ENCODE measurements at places on chromosomes 13 and 19.

GRCh38 chr19:53519446-53519845 lies 18.5 kb upstream of the ZNF331 start:
- no peak for DNase-seq

- no peak for DNase-seq
These were observed 1314.6 kb downstream of the EFNB2 start for GRCh38 chr13:105220881-105221280.

DNA sequence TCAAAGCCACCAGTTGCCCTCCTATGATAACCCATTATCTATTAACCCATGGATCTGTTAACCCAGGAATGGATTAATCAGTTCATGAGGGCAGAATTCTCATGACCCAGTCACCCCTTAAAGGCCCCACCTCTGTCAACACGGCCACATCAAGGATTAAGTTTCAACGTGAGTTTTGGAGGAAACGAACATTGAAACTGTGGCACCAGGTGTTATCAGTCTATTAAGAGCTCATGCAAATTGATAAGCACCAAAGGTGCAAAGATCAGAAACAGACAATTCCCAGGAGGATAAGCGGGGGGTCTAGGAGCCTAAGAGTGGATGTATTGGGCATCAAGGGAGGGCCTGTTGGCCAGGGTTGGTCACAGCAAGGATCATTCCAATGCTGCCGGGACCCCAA lies 19.9 kb upstream of the ELAVL1 start:
- DNase-seq: no peak

GRCh38 chr13:52130641-52131040 lies 1.8 kb upstream of the NEK5 start:
- DNase-seq: no peak

GRCh38 chr13:109818886-109819285 lies 32.5 kb upstream of the IRS2 start:
- no peak for DNase-seq

DNA sequence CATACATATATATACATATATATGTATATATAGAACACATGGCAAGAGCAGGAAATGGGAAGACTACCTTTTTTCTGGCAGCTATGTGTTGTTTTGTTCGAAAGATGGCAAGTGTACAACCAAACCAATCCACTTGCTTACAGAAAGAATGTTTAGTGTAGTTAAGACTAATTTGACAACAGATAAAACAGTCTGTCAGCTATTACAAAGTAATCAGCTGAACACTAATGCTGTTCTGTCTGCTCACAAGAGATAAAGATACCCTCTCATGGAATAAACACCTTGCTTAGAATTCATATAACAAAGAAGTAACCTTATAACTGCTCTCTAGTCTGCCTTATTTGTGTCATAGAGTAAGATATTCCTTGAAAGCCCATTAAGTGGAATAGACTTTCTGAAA lies 858 bp upstream of the KCNRG start:
- DNase-seq: no peak

- no peak for DNase-seq
These were observed 169.2 kb upstream of the TSHZ3 start for GRCh38 chr19:31518216-31519020.

- DNase-seq: no peak
These were observed 4.3 kb downstream of the DOT1L start for GRCh38 chr19:2167896-2168618.

DNA sequence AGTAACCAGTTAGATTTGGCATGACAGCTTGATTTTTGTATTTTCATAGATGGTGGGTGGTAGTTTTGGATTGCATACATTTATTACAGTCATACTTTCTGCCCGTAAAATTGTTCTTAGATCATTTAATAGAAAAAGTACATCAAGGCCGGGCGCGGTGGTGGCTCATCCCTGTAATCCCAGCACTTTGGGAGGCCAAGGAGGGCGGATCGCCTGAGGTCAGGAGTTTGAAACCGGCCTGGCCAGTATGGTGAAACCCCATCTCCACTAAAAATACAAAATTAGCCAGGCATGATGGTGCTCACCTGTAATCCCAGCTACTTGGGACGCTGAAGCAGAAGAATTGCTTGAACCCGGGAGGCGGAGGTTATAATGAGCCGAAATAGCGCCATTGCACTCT lies 55.0 kb upstream of the UBE2L5 start:
- DNase-seq: no peak

DNA sequence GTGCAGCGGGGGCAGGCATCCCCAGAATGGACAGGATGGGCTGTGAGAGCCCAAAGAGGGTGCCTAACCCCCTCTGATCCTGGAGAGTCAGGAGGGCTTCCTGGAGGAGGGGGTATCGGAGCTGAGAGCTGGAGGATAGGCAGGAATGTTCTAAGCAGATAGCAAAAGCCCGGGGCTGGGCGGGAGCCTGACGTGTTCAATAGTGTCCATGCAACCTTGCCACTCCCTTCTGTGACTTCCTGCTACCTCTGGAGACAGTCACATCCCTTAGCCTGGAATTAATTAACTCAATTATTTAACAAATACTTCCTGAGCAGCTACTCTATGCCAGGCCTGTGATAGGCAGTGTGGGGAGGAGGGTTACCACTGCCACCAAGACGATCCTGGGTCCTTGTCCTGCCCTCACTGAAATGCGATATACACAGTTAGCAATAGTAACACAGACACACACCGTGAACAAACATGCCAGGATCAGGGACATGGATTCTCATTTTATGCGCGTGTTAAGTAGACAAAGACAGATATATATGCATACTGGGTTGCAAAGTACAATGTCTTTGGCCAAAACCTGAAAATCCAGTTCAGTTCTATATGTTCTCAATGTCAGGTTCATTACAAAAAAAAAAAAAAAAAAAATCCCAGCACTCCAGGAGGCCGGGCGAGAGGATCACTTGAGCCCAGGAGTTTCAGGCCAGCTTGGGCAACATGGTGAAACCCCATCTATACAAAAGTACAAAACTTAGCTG lies 10.7 kb downstream of the AP2S1 start:
- DNase-seq: no peak

GRCh38 chr13:25733696-25734435 lies 317.9 kb downstream of the SHISA2 start:
- no peak for DNase-seq

DNA sequence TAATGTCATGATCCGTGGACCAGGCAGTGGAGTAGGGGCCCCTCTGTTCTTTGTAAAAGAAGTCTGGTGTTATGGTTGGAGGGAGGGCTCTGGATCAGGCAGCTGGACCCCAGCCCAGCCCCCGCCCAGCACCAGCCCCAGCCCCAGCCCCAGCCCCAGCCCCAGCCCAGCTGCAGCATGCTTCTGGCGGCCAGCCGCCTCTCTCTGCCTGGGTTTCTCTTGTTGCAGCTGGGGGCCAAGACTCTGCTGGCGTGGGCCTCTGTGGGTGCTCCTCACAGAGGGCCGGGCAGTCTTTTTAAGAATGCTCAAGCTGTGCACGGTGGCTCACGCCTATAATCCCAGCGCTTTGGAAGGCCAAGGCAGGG lies 17.9 kb downstream of the DOT1L start:
- no peak for DNase-seq

- no peak for DNase-seq
These were observed 2.6 kb downstream of the PCDH17 start for GRCh38 chr13:57633950-57634838.

DNA sequence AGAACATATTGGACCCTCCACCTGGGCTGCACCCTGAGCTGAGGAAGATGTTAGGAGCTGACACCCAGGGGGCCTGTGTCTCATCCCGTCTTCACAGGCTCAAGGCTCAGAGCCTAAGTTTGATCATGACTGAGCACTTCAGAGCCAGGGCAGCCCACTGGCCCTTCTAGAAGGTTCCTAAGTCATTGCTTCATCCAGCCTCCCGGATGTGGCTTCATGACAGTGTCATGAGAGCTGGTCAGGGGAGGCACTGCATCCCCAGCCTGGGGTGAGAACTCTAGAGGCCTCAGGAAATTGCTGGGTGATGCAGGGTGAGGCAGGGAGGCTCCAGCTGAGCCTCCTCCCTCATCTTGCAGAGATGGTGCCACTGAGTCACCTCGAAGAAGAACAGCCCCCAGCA lies 24.9 kb upstream of the PIK3R2 start:
- no peak for DNase-seq

DNA sequence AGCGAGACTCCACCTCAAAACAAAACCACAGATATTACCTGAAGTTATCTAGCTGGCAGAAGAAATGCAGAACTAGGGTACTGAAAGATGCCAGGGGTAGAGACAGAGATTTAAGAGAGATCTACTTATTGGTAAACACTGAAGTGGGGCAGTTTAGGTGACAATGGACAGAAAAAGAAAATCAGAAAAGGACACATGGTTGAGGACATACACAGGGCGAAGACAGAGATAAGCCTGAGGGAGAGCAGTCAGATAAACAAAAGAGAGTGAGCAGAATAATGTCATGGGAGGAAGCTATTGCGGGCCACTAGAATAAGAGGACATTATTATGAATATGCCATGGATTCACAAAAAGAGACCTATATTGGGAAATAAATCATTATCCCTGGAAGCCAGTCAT lies 3.3 kb downstream of the NEK5 start:
- DNase-seq: no peak

DNA sequence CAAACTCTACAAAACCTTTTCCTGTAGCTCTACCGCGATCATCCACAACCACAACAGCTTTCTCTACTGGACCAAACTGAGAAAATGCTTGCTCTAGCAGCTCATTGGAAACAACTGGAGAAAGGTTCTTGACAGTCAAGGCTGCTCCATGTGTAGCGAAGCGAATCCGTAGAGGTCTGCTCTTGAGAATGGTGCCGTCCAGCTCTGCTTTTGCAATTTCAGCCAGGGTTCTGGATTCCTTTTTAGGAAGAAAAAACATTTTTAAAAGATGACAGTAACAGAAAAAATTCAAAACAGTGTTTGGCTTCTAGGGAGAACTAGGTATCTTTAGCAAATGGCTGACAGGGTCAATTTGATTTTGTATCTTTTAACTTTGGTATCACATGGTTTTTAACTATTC lies 10.4 kb downstream of the PSPC1 start:
- DNase-seq: no peak

GRCh38 chr13:30792285-30793000 lies 57.1 kb downstream of the ALOX5AP start:
- no peak for DNase-seq

DNA sequence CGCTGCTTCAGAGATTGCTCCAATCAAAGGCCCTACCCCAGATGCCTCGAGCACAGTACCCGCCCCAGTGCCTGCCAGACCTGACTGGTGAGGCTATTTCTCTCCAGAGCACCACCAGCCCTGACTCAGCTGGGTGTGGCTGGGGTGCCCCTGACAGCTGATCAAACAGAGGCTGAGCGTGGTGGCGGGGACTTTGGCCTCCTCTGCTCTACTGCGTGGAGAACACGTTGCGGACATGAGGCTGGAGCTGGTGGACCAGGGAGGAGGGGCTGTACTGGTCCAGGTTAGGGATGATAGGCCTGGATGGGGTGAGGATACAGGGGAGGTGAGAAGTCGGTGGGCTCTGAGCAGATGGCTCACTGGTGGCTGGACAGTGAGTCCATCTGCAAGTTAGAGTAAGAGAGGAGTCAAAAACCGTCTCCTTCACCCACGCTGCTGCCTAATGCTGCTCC lies 3.5 kb upstream of the DOCK6 start:
- DNase-seq: no peak

DNA sequence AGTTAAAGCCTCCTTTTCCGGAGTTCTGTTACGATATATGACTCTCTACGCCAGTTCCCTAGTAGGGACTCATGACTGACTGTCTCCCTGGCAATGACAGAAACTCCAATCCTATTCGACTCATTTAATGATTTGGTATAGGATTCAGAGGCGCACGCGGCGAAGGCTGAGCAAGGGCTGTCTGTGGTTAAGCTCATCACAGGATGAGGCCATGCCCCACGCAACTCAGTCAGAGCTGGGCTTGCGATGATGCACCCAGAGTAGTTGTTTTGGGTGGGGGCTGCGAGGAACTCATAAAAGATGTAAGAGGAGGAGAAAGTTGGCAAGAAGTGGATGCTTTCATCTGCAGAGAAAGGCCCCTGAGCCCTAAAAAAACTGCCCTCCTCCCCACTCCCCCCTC lies 468 bp upstream of the SERTM1 start:
- DNase-seq: no peak

DNA sequence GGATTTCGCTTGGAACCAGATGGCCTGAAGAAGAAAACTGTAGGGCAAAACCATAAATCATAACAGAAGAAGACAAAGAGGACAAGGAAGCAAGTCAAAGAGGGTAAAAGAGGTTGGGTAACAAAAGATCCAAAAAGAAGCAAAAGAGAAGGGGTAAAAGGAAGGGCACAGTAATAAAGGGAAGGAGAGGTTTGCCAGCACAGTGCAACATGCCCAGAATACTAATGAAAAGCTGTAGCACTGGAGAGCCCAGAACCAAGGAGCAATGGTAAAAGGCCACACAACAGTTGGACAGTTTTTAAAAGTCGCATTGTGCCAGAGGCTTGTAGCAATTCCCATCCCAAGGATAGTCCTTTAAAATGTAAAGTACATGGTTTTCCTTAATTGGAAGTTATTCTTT lies 506.6 kb downstream of the PCDH9 start:
- no peak for DNase-seq

- DNase-seq: no peak
These were observed 128.0 kb downstream of the TRPC4 start for GRCh38 chr13:37741536-37741935.

DNA sequence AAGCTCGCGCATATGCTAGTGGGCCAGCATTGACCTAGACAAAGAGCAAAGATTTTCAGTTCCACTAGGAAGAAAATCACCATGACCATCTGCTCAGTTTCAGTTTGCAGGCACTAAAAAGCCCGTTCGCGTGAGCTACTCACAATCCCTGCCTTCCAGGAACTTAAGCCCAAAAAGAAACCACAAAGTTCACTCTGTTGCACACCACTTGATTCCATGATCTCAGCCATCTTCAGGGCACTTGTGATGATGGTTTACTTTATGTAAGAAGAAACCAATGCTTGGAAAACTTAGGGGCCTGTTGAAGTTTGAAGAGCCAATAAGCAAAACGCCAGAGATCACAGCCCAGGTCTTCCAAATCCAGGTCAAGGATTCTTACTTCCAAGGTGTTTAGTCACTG lies 45.0 kb upstream of the SLC15A1 start:
- DNase-seq: no peak

GRCh38 chr13:100541897-100542825 lies 46.4 kb downstream of the GGACT start:
- DNase-seq: no peak

GRCh38 chr19:29658221-29658991 lies 6.9 kb upstream of the PLEKHF1 start:
- no peak for DNase-seq

GRCh38 chr19:42563352-42564210 lies 31.1 kb downstream of the CEACAM8 start:
- no peak for DNase-seq
